ENCODE measurements at places on chromosomes 1 and 21. TPM values are rescaled to one million over a fixed set of nuclear protein-coding genes. Genes with fewer than 3 reads are reported as not detected.

GRCh38 chr1:20821466-20821865 is 34.4 kb upstream of the HP1BP3 start:
- no peaks in the 10 kb centered on the region for H3K4me1 ChIP-seq
- DNase-seq = no peak
- H3K4me3 ChIP-seq = no peak overlapping the region
- H3K36me3 ChIP-seq = peaks cover 22% of the 10 kb centered on the region
- H3K27ac ChIP-seq = no peak overlapping the region

GRCh38 chr1:7534061-7534825 is 236.9 kb upstream of the VAMP3 start:
- H3K27ac ChIP-seq = no peak overlapping the region
- no peaks in the 10 kb centered on the region for H3K36me3 ChIP-seq
- no peak overlapping the region for H3K4me3 ChIP-seq
- peak; percentile 73 for DNase-seq
- no peaks in the 10 kb centered on the region for H3K4me1 ChIP-seq

GRCh38 chr1:210246447-210246846 is 13.9 kb downstream of the SERTAD4 start:
- peaks cover 30% of the 10 kb centered on the region for H3K4me1 ChIP-seq
- DNase-seq = no peak
- peaks cover 34% of the 10 kb centered on the region for H3K27me3 ChIP-seq
- H3K4me3 ChIP-seq = no peak overlapping the region
- H3K36me3 ChIP-seq = no peaks in the 10 kb centered on the region

DNA sequence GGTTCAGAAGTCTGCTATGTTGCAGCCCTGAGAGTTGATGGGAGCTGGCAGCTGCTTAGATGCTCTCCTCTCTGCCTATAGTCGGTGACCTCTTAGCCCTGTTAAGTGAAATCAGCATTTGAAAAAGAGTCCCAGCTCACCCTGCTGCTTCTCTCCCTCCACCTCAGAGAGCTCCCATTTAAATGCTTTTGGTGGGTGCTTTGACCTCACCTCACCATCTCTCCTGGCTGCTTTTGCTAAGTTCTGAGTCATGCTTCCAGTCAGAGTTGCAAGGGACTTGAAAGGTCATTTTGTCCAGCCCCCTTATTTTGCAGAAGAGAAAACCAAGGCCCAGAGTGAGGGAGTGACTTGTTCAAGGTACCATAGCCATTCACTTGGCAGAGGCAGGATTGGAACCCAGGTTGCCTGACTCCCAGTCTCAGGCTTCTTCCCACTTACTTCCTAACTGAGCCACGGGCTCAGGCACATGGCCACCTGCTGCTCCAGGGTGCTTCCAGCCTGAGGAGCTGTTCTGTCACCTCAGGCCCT is 3.3 kb downstream of the MAPKAPK2 start:
- peaks cover 55% of the 10 kb centered on the region for H3K4me1 ChIP-seq
- H3K4me3 ChIP-seq = peak overlapping the region; percentile 90
- DNase-seq = peak; percentile 89
- peaks cover 10% of the 10 kb centered on the region for H3K27me3 ChIP-seq
- H3K27ac ChIP-seq = peak overlapping the region; percentile 97

DNA sequence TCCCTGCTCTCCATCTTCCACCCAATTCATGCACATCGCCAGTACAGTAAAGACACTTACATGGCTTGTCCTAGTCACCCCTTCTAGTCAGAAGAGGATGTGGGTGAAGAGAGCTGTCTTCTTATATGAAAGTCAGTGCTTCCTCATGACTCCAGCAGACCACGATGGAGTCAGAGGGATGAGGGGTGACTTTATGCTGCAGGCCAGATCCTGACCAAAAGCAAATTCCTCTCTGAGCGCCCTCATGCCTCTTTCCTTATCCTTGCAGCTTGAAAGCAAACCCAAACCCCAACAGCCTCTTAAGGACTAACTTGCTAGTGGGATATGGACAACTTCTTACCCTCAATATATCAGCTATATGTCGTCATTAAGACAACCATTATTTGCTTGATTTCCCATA is 348.2 kb upstream of the DUSP10 start:
- no peak overlapping the region for H3K27ac ChIP-seq
- H3K4me1 ChIP-seq = peaks cover 7% of the 10 kb centered on the region

DNA sequence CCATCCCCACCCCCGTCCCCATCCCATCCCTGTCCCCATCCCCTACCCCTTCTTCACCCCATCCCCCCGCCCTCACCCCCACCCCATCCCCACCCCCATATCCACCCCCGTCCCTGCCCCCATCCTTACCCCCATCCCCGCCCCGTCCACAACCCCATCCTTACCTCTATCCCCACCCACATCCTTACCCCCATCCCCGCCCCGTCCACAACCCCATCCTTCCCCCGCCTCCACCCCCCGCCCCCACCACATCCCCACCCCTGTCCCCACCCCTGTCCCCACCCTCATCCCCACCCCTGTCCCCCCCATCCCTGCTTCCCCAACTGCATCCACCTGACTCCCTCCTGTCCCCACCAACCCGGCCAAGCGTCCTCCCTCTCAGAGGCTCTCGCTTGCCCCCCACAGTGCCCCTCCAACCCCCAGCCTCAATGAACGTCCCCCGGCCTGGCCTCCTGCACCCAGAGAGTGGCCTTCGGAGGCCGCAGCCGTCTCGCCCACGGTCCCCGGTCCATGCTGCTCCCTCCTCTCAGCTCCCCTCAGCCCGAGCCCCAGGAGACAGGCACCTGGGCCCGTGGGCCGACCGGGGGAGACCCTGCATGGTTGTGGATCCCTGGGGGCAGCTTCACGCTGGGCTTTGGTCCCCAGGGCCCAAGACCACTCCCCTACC is 25.5 kb upstream of the C1orf159 start:
- H3K27me3 ChIP-seq = no peaks in the 10 kb centered on the region
- DNase-seq = no peak
- H3K4me3 ChIP-seq = no peak overlapping the region
- no peak overlapping the region for H3K27ac ChIP-seq

DNA sequence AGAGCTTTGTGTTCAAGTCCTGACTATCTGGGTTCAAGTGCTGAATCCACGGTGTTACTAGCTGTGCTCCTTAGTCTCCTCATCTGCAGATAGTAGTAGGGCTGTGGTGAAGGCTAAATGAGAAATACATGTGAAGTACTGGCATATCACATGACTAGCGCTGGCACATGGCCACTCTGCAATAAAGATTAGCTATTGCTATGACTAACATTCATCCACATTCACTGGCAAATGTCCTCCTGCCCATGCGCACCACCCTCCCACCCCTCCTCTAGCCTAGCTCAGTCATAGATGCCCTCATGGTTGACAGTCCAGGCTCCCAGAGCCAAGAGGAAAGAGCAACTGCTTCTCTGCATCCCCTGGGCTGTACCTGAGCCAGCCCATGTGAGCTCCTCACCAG is 8.5 kb upstream of the COL8A2 start:
- peaks cover 15% of the 10 kb centered on the region for H3K36me3 ChIP-seq
- H3K27me3 ChIP-seq = no peaks in the 10 kb centered on the region
- no peak overlapping the region for H3K4me3 ChIP-seq

DNA sequence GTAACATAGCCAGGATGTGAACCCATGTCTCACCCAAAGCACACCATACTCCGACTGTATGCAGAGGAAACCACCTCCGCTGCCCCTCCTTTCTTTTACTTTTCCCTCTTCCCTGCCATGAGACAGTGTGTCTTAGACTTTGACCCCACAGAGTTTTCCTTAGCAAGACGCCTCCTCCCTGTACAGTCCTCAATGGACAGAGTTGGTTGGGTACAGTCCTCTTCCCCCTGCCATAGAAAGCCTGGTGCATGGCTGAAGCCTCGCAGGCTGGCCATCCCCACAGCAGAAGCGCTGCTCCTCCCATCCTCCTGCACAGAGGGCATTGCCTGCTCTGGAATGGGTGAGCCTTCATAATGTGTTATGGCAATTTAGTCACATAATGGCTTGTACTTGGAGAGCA is 127.9 kb downstream of the PLPP3 start:
- H3K4me1 ChIP-seq = peaks cover 3% of the 10 kb centered on the region
- no peaks in the 10 kb centered on the region for H3K27me3 ChIP-seq
- no peak for DNase-seq
- H3K4me3 ChIP-seq = no peak overlapping the region

- no peak overlapping the region for H3K4me3 ChIP-seq
- H3K27ac ChIP-seq = no peak overlapping the region
- no peaks in the 10 kb centered on the region for H3K36me3 ChIP-seq
- H3K27me3 ChIP-seq = no peaks in the 10 kb centered on the region
- H3K4me1 ChIP-seq = peaks cover 11% of the 10 kb centered on the region
Measured at GRCh38 chr21:36502365-36502764, 22.4 kb upstream of the CLDN14 start.

GRCh38 chr21:45261093-45261492 is 26.6 kb downstream of the POFUT2 start:
- H3K27ac ChIP-seq = no peak overlapping the region
- H3K4me3 ChIP-seq = no peak overlapping the region
- H3K36me3 ChIP-seq = peaks cover 28% of the 10 kb centered on the region
- peaks cover 28% of the 10 kb centered on the region for H3K27me3 ChIP-seq

GRCh38 chr1:26496861-26497260 is 24.6 kb downstream of the HMGN2 start:
- no peak for DNase-seq
- peaks cover 6% of the 10 kb centered on the region for H3K4me1 ChIP-seq
- H3K36me3 ChIP-seq = no peaks in the 10 kb centered on the region
- H3K27me3 ChIP-seq = no peaks in the 10 kb centered on the region

- H3K36me3 ChIP-seq = no peaks in the 10 kb centered on the region
- peak; percentile 74 for DNase-seq
- H3K27ac ChIP-seq = peak overlapping the region; percentile 21
Measured at GRCh38 chr1:65264197-65264929, 45.0 kb upstream of the DNAJC6 start.

- H3K27me3 ChIP-seq = no peaks in the 10 kb centered on the region
- no peak for DNase-seq
- no peaks in the 10 kb centered on the region for H3K36me3 ChIP-seq
Measured at GRCh38 chr1:238401144-238401543, 510.4 kb upstream of the ZP4 start.

GRCh38 chr21:31803039-31804007 is 69.5 kb upstream of the HUNK start:
- no peaks in the 10 kb centered on the region for H3K27me3 ChIP-seq
- DNase-seq = no peak
- H3K4me3 ChIP-seq = no peak overlapping the region

GRCh38 chr1:236860674-236861073 is 65.6 kb downstream of the MTR start:
- no peak overlapping the region for H3K4me3 ChIP-seq
- H3K27ac ChIP-seq = no peak overlapping the region
- peaks cover 12% of the 10 kb centered on the region for H3K4me1 ChIP-seq
- DNase-seq = no peak
- H3K27me3 ChIP-seq = no peaks in the 10 kb centered on the region

DNA sequence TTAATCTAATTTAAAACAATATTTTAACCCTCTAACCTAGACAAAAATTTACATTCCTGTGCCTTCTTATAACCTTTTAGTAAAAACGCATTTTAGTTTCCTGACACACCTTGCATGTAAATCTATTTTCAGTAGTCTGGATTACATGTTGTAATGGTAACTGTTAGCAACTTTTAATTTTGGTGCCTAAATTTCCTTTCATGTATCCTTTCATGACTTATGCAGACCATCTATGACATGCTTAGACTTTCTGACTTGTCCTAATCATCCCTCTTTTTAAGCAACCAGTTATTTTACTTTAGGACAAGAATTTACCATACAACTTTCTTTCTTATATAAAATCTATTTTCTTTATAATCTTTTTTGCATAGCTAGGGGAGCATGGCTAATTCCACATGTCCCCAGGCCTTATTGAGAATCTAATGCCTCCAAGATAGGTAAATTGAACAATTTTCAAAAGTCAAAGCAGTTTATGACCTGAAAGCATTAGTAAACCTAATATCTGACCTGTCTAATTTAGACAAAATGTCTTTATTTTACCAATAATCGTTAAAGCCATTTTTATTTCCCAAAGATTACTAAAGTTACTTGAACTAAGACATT is 57.5 kb upstream of the IL12RB2 start:
- H3K4me1 ChIP-seq = no peaks in the 10 kb centered on the region
- H3K27me3 ChIP-seq = no peaks in the 10 kb centered on the region
- DNase-seq = no peak
- no peaks in the 10 kb centered on the region for H3K36me3 ChIP-seq
- no peak overlapping the region for H3K4me3 ChIP-seq

- H3K27ac ChIP-seq = peak overlapping the region; percentile 79
- peak; percentile 91 for DNase-seq
- H3K27me3 ChIP-seq = no peaks in the 10 kb centered on the region
- H3K4me1 ChIP-seq = peaks cover 24% of the 10 kb centered on the region
- no peak overlapping the region for H3K4me3 ChIP-seq
Measured at GRCh38 chr1:12541274-12542137, 76.5 kb downstream of the DHRS3 start.

GRCh38 chr1:66207484-66207883 is 326.5 kb upstream of the SGIP1 start:
- peak; percentile 42 for DNase-seq
- peak overlapping the region; percentile 72 for H3K27ac ChIP-seq
- no peaks in the 10 kb centered on the region for H3K36me3 ChIP-seq
- no peaks in the 10 kb centered on the region for H3K27me3 ChIP-seq

GRCh38 chr1:1200876-1201810 is 5.2 kb downstream of the TNFRSF18 start:
- H3K36me3 ChIP-seq = no peaks in the 10 kb centered on the region
- peaks cover 1% of the 10 kb centered on the region for H3K27me3 ChIP-seq
- H3K27ac ChIP-seq = no peak overlapping the region
- no peaks in the 10 kb centered on the region for H3K4me1 ChIP-seq

DNA sequence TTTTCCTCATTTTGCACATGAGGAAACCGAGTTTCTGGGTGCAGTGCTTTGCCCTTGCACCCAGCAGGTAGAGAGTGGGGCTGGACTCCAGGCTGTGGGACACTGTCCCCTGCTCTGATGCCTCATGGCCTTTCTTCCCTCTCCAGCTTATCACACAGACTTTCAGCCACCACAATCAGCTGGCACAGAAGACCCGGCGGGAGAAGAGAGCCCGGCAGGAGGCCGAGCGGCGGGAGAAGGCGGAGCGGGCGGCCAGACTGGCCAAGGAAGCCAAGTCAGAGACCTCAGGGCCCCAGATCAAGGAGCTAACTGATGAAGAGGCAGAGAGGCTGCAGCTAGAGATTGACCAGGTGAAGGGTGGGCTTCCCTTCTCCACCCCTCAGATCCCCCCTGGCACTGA is 19.0 kb downstream of the KDF1 start:
- H3K4me3 ChIP-seq = no peak overlapping the region
- no peak for DNase-seq

Gene CHAF1B
- total RNA-seq = 2.4 TPM

Gene EPHA8
- total RNA-seq = not detected

Gene LHX8
- not detected for total RNA-seq

Gene CADM3
- not detected for total RNA-seq

Gene KRTAP11-1
- not detected for total RNA-seq

Gene ZBED6
- total RNA-seq = 47.0 TPM

Gene CLIC6
- total RNA-seq = under 0.01 TPM

Gene TAL1
- not detected for total RNA-seq

Gene PADI2
- total RNA-seq = under 0.01 TPM

Gene MYOM3
- not detected for total RNA-seq

Gene LY9
- total RNA-seq = not detected

Gene APOBEC4
- total RNA-seq = under 0.01 TPM

Gene KRTAP10-10
- not detected for total RNA-seq

Gene PLCH2
- not detected for total RNA-seq

Gene ACTL8
- not detected for total RNA-seq

Gene SIK1
- 3.3 TPM for total RNA-seq
